Esophagus muscularis mucosa (tissue), 4 donors: ENCODE measurements at places on chromosomes 5 and 9. TPM values are rescaled to one million over a fixed set of nuclear protein-coding genes. Genes with fewer than 3 reads are reported as not detected.
A peak's percentile ranks its signal among the peaks of the same experiment; 100 is the strongest.

HAND1 gene
- not detected for total RNA-seq

OR1J2 gene
- total RNA-seq = not detected

NR2F1 gene
- 17.4 TPM for total RNA-seq

TAF1L gene
- total RNA-seq = not detected

GRCh38 chr5:178429491-178430185, 160.6 kb downstream of the COL23A1 start:
- DNase-seq = peak; percentile 86

- no peak for DNase-seq
These were observed 107.9 kb upstream of the LARP1 start for GRCh38 chr5:154647114-154647760.
